Amygdala (tissue), 56 donors: ENCODE measurements at places on chromosomes 16 and 17.

DNA sequence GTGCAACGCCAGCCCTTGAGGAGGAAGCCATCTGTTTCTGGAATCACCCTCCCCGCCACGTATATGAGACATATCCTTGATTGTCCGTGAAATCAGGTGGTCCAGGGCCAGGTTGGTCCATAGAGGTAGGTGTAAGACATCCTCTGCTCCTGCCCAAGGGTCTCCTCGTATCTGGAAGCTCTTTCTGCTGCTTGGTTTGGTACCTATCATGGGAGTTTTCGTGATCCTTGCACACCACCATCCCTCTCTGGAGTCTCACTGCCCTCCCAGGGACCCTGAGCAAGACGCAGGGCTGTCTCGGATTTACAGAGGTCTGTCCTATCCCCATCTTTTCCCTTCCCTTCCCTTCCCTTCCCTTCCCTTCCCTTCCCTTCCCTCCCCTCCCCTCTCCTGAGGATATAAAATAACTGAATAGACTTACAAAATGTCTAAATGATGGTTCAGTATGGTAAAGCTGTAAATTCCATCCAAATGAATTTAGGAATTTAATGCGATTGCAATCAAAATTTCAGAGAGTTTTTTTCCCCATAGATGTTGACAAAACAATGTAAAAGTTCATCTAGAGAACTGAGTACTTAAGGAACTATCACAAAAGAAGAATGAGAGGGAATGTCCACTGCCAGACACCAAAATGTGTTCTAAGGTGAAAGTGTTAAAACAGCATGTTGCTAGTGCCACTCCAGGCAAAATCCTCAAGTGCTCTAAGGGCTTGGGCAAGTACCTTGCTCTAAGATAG, 2.0 kb upstream of the CCDC42 start:
- no peak for DNase-seq

GRCh38 chr17:56926704-56927103, 12.9 kb upstream of the TRIM25 start:
- no peak for DNase-seq

- DNase-seq: peak; percentile 94
These were observed 22.4 kb upstream of the CRYM start for GRCh38 chr16:21300309-21301167.

DNA sequence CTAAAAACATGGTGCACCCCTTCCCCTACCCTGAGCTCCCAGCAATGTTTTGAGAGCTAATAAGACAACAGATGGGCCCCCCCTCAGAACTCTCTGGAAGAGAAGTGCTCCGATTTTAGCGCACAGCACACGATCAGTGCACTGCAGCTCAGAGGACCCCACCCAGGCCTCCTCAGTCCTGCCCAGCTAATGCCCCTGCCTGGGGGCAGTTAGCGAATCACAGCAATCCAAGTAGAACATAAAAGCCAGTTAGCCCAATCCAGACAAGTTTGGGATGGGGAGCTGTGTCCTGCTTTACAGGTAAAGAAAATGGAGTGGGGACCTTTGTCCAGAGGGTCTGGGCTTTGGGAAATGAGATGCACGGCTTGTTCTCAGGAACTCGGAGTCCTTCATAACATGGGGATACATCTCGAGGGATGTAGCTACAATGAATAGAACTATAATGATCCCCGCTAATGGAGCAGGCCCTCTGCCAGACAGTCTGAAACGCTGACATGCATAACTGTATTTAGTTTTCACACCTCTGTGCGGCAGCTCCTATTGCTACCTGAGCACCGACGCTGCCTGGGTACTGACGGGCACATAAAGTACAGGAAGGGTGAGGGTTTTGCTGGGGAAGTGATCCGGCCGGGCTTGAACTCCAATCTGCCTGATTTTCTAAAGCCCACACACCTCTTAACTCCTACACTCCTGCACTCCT, 29.7 kb upstream of the CDC42EP4 start:
- DNase-seq: no peak

- DNase-seq: no peak
These were observed 1.6 kb upstream of the TBX21 start for GRCh38 chr17:47731396-47731795.

- DNase-seq: no peak
These were observed 448 bp downstream of the STAT5B start for GRCh38 chr17:42275527-42276358.

DNA sequence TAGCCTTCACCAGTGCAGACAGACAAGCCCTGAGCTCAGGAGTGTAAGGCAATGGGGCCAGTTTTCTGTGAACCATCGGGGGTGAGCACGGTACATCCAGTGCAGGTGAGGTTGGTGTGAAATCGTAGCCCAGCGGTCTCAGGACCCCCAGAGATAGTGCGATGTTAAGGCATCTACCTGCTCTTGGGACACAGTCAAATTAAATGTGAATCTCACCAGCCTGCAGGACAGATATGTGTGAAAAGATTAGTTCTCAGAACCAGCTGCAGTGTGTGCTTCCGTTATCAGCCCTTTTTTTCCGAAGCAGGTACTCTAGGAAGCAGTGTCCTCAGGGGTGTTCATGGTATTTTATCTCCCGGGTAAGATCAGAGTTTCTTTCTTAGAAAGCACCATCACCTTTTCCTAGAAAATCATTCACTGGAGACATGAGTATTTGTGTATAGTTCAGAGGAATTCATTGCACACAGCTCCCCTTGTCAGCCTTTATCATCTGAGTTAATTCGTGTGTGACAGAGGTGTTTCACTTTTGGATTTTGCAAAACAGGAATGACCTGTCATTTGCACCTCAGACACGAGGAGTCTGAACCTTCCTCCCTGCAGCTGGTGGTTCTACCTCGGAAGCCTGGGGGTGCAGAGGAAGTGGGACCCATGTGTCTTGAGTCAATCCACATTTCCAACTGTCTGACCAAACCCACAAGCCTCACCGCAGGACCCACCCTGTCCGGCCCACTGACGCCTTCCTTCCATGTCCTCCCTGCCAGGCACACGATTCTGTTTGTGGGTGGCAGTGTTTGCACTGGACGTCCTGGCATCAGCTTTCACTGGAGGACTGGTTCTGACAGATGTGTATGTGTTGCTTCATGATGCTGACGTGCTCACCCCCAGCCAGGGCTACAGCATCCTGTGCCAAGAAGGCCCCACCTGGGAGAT, 107.8 kb downstream of the CLEC16A start:
- no peak for DNase-seq

DNA sequence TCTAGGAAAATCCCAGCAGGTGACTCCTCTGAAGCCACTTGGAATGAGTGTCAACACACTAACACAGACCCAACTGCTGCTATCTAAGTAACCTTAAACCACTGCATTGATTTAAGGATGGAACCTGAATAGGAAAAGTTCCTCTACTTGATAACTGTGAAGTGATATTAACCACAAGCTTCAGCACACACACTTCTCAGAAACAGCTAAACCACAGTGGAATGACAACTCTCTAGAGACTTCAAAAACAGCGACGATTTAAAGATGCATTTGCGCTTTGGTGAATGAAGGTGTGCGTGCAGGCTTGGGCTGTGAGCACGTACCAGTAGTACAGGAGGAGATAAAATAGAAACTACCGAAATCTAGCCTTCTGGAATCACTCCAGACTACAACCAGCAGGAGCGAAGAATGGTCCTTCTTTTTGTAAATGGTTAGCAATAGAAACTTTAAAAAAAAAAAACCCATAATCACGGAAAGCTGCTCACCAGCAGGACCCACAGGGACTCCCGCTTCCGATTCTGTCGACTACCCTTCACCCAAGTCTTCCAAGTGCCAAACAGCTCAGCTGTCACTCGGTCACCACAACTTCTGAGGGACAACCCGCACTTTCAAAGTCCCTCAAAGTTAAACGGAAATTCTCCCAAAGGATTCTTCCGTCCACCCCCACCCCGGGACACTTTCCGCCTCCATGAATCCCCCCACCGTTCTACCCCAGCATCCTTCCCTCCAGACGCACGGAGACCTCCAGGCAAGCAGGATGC, 137.7 kb upstream of the CORO6 start:
- no peak for DNase-seq

GRCh38 chr16:24995469-24995868, 19.7 kb downstream of the ARHGAP17 start:
- no peak for DNase-seq

DNA sequence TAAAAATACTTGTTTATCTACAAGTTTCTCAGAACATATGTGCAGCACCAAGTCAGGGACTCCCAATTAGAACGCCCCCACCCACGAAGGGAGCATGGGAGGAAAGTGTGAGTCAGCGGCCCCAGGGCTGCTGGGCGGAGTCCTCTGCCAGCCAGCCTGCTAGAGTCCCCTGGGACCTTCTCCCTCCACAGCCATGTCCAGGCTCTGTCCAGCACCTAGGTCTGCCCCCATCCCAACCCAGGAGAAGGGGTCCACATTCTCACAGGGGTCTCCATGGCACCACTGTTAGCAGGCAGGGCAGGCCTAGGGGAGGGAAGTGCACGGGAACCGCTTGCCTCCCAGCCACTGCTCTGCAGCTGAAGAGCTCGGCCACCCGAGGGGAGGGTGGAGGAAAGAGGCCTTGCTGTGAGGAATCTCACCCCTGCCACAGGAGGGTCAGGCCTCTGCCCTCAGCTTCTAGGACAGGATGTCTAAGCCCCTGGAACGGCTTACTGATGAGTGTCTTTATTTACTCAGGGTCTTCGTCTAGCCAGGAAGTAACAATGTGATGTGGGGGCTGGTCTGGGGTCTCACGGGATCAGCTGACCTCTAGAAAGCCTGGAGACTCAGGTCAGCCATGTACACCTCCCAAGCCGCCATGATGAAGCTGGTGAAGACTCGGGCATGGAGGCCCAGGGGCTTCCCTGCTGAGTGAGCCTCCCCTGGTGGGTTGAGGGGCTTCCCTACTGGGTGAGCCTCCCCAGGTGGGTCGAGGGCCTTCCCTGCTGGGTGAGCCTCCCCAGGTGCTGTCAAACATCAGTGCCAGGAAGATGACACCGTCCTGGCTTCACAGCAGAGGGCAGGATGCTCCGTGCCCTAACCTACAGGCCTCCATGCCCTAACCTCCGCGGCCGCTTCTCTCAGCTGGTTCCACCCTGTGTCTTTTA, 190.3 kb downstream of the RBFOX3 start:
- DNase-seq: peak; percentile 27

DNA sequence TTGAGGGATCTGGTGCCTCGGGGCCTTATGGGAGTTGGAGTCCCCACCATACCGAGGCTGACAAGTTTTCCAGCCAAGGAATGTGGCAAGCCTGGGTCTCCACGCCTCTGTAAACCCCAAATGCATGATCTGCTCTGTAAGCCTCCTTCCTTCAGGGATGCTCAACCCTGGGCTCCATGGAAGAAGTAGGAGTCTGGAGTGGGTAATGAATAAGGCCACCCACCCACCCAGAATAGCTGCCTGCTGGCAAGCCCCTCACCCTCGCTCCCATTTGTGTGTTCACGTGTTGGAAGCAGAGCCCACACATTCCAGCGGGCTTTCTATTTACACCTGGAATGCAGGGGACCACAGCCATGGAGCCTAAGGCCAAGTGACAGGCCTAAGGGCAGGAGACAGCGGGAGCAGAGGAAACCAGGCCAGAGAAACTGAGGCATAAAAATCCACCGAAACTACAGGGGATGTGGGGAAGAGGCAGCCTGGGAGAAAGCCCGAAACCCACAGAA, 4.4 kb downstream of the DLG4 start:
- DNase-seq: no peak

DNA sequence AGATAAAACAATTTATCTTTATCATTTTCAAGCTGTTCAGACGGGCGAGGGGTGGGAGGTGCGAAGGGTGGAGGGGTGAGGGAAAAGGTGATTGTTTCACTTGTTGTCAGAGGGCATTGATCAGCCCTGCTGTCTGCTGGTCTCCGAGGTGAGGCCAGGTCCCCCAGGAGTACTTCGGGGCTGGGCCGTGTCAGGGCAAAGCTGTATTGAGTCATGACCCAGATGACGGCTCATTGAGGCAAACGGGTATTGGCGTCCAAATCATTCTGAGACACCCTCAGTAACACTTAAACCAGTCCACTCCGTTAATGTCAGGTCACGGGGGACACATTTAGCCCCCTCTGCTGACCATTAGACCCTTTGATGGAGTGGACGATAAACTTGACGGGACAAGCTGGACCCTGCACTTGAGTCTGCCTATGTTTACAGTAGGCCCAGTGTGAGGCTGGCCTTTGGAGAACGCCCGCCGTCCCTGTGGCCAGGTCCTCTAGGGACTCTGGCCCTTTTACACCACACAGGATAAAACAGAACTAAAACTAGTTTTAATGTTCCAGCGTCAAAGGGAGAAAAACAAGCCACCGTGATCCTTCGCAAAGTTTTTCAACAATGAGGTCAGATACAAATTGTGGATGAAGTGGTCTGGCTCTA, 502.2 kb upstream of the ZFHX3 start:
- DNase-seq: no peak

- no peak for DNase-seq
These were observed 39.3 kb downstream of the CIBAR2 start for GRCh38 chr16:85072947-85073346.

DNA sequence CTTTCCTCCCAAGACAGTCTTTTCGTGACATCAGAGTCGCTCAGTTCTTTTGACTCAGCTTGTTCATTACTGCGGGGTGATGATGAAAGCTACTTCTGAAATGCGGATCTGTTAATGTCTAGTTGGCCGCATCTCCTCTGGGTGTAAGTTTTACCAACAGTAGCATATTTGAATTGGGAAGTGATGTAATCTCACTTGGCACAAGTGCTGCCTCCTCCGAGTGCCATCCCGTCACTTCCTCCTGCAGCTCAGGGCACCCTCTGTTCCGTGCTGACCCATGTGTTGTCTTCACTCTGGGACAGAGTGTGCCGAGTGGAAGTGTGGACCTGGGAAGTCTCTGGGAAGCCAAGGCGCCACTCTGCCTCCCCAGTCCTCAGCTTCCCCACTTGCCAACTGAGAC, 8.9 kb downstream of the ADAD2 start:
- DNase-seq: no peak

DNA sequence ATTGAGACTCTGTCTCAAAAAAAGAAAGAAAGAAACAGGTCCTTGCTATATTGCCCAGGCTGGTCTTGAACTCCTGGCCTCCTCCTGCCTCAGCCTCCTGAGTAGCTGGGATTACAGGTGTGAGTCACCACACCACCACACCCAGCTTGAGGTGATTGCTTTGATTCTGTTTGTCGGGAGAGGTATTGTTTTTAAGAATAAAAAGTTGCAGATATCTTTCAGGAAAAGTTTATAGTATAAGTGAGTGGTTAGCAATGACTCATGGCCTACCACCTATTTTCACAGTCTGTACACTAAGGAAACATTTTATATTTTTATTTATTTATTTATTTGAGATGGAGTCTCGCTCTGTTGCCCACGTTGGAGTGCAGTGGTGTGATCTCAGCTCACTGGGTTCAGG, 45.0 kb downstream of the RHOT1 start:
- no peak for DNase-seq

DNA sequence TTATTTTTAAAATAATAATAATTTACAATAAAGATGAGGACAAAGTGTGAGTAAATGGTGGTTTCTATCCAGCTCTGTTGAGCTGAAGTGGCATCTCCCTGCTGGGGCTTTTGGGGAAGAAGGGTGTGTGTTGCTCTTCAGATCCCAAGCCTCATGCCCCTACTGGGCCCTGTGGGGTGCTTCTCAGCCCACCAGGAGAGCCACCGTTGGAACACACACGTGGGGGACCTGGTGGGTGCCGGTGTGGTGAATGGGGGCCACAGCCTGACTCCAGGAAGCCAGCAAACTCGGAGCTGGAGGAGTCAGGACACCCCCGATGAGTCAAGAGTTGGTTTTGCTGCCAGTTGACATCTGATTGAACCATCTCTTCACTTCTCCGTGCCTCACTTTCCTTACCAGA, 37.8 kb upstream of the STH start:
- no peak for DNase-seq

GRCh38 chr17:28940142-28940541, 11.2 kb downstream of the PHF12 start:
- DNase-seq: no peak

- no peak for DNase-seq
These were observed 10.5 kb downstream of the CDK5RAP3 start for GRCh38 chr17:47981462-47981861.

- DNase-seq: no peak
These were observed 3.2 kb downstream of the DEXI start for GRCh38 chr16:10938796-10939648.
